Dermis lymphatic vessel endothelial cell (primary cell): ENCODE measurements at places on chromosomes 5 and 9. TPM values are rescaled to one million over a fixed set of nuclear protein-coding genes. Genes with fewer than 3 reads are reported as not detected.

ORM1 gene
- total RNA-seq: not detected in 2 replicates

IFNA13 gene
- not detected in 2 replicates for total RNA-seq

GARNL3 gene
- total RNA-seq: 1.3 and 3.0 TPM in 2 replicates

CDC20B gene
- total RNA-seq: under 0.01 and 0.11 TPM in 2 replicates

IL9 gene
- total RNA-seq: not detected in 2 replicates
